PC-9 (cell line): ENCODE measurements at places on chromosomes 1 and 21.

GRCh38 chr1:213821175-213821942 is 166.4 kb upstream of the PROX1 start:
- no peak overlapping the region for H3K4me3 ChIP-seq
- no peaks in the 10 kb centered on the region for H3K4me1 ChIP-seq
- H3K27me3 ChIP-seq = no peaks in the 10 kb centered on the region
- H3K36me3 ChIP-seq = no peaks in the 10 kb centered on the region

DNA sequence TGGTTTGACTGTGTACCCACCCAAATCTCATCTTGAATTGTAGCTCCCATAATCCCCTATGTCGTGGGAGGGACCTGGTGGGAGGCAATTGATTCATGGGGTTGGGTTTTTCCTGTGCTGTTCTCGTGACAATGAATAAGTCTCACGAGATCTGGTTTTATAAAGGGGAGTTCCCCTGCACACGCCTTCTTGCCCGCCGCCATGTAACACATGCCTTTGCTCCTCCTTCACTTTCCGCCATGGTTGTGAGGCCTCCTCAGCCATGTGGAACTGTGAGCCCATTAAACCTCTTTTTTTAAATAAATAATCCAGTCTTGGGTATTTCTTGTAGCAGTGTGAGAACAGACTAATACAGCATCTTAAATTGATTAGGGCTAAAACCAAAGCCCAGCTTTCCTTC is 22.6 kb upstream of the RERE start:
- no peak overlapping the region for H3K4me3 ChIP-seq
- H3K4me1 ChIP-seq = no peaks in the 10 kb centered on the region
- H3K36me3 ChIP-seq = no peaks in the 10 kb centered on the region
- no peak for DNase-seq

- no peaks in the 10 kb centered on the region for H3K4me1 ChIP-seq
- H3K27ac ChIP-seq = no peak overlapping the region
- H3K4me3 ChIP-seq = no peak overlapping the region
- DNase-seq = no peak
- H3K36me3 ChIP-seq = no peaks in the 10 kb centered on the region
- peaks cover 80% of the 10 kb centered on the region for H3K27me3 ChIP-seq
Observed at GRCh38 chr1:5721634-5722215, 270.5 kb downstream of the NPHP4 start.

GRCh38 chr1:79976287-79976686 is 969.8 kb upstream of the ADGRL4 start:
- no peak overlapping the region for H3K4me3 ChIP-seq
- no peaks in the 10 kb centered on the region for H3K36me3 ChIP-seq
- H3K4me1 ChIP-seq = no peaks in the 10 kb centered on the region
- no peak overlapping the region for H3K27ac ChIP-seq
- H3K27me3 ChIP-seq = no peaks in the 10 kb centered on the region

- no peak overlapping the region for H3K27ac ChIP-seq
- no peaks in the 10 kb centered on the region for H3K36me3 ChIP-seq
- no peak for DNase-seq
- H3K4me1 ChIP-seq = no peaks in the 10 kb centered on the region
Observed at GRCh38 chr1:160949881-160950280, 4.7 kb downstream of the ITLN2 start.

GRCh38 chr1:172699695-172700227 is 40.9 kb downstream of the FASLG start:
- H3K4me3 ChIP-seq = no peak overlapping the region
- no peaks in the 10 kb centered on the region for H3K4me1 ChIP-seq
- no peak overlapping the region for H3K27ac ChIP-seq
- DNase-seq = no peak
- H3K27me3 ChIP-seq = no peaks in the 10 kb centered on the region
- H3K36me3 ChIP-seq = no peaks in the 10 kb centered on the region

- DNase-seq = no peak
- H3K27me3 ChIP-seq = no peaks in the 10 kb centered on the region
- H3K4me1 ChIP-seq = no peaks in the 10 kb centered on the region
- no peaks in the 10 kb centered on the region for H3K36me3 ChIP-seq
- no peak overlapping the region for H3K4me3 ChIP-seq
Observed at GRCh38 chr1:172960019-172960418, 90.7 kb downstream of the TNFSF18 start.

DNA sequence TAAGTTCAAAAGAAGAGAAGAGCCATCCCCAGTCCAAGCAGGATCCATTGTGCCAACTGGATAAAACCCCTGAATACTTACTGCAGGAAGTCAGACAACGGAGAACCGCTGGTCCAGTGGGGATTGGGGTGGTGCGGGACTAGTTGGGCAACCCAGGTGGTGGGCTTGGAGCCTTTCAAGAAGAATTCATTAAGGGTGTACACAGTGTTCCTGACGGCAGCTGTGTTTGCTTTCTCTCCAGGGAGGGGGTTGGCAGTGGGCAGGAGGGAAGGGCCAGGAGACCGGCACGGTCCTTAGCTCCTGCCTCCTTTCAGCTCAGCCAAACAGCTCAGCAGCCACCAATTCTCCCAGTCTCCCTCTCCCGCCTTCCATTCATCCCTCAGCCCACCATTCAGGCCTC is 7.1 kb upstream of the CDK18 start:
- H3K27ac ChIP-seq = no peak overlapping the region
- no peaks in the 10 kb centered on the region for H3K36me3 ChIP-seq
- peaks cover 14% of the 10 kb centered on the region for H3K4me1 ChIP-seq
- DNase-seq = no peak

- H3K27me3 ChIP-seq = no peaks in the 10 kb centered on the region
- no peak overlapping the region for H3K4me3 ChIP-seq
- H3K36me3 ChIP-seq = no peaks in the 10 kb centered on the region
- H3K4me1 ChIP-seq = no peaks in the 10 kb centered on the region
- no peak for DNase-seq
Observed at GRCh38 chr21:46079352-46080170, 18.4 kb upstream of the COL6A2 start.

- no peak overlapping the region for H3K27ac ChIP-seq
- H3K4me1 ChIP-seq = no peaks in the 10 kb centered on the region
- peaks cover 6% of the 10 kb centered on the region for H3K27me3 ChIP-seq
- DNase-seq = no peak
- H3K36me3 ChIP-seq = no peaks in the 10 kb centered on the region
Observed at GRCh38 chr1:207882692-207883091, 28.2 kb downstream of the CD34 start.

DNA sequence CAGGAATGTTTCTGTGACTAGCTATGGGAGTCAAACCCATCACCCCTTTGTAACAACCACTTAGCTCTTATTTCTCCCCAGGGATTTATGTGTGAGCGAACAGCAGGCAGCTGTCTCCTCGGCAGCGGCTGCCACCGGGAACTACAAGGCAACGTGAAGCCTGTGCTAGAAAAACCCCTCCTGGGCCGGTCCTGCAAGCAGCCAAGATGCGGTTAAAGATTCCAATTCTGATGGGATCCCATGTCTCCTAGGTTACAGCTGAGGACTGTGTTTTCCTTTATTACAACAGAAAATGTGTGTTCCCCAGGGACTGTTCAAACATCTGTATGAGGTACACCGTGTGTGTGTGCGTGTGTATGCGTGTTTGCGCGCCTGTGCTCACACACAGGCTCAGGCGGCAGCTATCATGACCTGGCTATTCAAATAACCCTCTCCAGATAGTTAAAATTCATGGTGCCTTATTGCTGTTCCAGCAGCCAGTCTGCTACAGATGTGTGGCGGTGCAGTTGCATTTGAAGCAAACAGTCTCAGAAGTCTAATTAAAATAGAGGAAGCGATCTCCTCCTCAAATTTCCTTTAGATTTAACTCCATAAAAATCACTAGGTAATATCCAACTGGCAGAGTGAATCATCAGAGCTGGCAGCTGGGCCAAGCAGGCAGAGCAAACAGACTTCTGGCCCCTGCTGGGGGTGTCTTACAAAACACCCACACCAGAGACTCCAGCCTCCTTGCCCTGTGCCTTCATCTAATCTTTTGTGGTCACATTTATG is 68.0 kb downstream of the LMX1A start:
- no peaks in the 10 kb centered on the region for H3K27me3 ChIP-seq
- no peak for DNase-seq
- H3K36me3 ChIP-seq = no peaks in the 10 kb centered on the region
- H3K4me3 ChIP-seq = no peak overlapping the region

DNA sequence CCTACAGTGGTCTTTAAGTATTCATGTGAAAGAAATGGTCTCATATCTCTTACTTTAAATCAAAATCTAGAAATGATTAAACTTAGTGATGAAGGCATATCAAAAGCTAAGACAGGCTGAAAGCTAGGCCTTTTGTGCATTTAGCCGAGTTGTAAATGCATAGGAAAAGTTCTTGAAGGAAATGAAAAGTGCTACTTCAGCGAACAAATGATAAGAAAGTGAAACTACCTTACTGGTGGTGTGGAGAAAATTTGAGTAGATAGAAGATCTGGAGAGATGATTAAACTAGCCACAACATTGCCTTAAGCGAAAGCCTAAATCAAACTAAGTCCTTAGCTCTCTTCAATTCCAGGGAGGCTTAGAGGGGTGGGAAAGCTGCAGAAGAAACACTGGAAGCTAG is 147.6 kb downstream of the DSCAM start:
- H3K4me1 ChIP-seq = no peaks in the 10 kb centered on the region
- peaks cover 7% of the 10 kb centered on the region; the same call in 1 of the 2 replicates for H3K27me3 ChIP-seq
- no peak overlapping the region for H3K4me3 ChIP-seq
- no peak for DNase-seq
- H3K27ac ChIP-seq = no peak overlapping the region

DNA sequence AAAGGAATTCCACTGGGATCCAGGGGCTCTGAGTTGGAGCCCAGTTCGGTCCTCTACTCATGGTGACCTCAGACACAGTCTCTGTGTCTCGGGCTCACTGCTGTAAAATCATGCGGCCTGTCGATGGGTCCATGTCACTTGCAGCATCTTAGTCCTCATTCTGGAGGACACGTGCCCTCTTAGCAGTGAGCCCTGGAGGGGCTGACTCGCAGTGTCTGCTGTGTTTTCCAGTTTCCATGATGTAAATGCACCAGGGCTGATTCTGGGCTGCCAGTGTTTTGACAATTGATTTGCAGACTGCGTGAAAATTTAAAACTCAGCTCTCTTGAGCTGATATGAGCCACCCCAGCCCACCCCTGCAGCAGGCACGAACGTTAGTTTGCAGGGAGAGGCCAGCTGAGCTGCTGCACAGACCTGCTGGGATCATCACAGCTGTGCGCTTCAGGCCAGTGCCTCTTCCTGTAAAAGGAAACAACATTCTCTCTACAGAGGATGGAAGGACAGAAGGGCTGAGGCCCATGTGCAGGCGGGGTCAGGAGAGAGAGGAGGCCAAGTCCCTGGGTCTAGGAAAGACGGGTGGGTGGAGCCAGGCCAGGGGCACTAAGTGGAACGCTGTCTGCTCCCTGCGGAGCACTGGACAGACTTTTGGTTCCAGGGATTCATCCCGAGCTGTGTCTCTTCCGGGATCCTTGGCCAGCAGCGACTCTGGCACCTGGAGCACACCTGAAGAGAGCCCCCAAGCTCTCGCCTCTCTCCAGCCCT is 42.6 kb downstream of the RSPH1 start:
- H3K4me1 ChIP-seq = no peaks in the 10 kb centered on the region
- H3K27me3 ChIP-seq = no peaks in the 10 kb centered on the region
- H3K36me3 ChIP-seq = no peaks in the 10 kb centered on the region
- no peak for DNase-seq
- no peak overlapping the region for H3K27ac ChIP-seq
- H3K4me3 ChIP-seq = no peak overlapping the region

- no peak overlapping the region for H3K4me3 ChIP-seq
- no peaks in the 10 kb centered on the region for H3K27me3 ChIP-seq
- H3K4me1 ChIP-seq = peaks cover 6% of the 10 kb centered on the region; the same call in 1 of the 2 replicates
Observed at GRCh38 chr1:109432336-109432735, 6.1 kb upstream of the PSMA5 start.

DNA sequence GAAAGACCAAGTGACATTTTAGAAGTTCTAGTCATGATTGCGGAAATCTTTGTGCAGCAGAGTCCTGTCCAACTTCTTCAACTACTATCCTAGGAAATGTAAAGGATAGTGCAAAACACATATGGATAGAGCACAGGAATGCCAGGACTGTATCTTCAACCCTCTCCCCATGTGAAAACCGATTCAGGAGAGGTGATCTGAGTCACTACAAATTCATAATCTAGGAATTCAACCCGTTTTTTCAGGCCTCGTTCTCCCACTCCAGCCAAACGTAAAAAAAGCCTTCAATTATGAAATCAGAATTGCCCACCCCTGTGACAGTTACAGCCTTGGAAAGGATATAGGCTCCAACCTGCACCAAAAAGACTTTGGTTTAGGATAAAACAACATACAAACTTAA is 52.9 kb upstream of the RGS1 start:
- no peak overlapping the region for H3K4me3 ChIP-seq
- no peak overlapping the region for H3K27ac ChIP-seq
- no peak for DNase-seq

DNA sequence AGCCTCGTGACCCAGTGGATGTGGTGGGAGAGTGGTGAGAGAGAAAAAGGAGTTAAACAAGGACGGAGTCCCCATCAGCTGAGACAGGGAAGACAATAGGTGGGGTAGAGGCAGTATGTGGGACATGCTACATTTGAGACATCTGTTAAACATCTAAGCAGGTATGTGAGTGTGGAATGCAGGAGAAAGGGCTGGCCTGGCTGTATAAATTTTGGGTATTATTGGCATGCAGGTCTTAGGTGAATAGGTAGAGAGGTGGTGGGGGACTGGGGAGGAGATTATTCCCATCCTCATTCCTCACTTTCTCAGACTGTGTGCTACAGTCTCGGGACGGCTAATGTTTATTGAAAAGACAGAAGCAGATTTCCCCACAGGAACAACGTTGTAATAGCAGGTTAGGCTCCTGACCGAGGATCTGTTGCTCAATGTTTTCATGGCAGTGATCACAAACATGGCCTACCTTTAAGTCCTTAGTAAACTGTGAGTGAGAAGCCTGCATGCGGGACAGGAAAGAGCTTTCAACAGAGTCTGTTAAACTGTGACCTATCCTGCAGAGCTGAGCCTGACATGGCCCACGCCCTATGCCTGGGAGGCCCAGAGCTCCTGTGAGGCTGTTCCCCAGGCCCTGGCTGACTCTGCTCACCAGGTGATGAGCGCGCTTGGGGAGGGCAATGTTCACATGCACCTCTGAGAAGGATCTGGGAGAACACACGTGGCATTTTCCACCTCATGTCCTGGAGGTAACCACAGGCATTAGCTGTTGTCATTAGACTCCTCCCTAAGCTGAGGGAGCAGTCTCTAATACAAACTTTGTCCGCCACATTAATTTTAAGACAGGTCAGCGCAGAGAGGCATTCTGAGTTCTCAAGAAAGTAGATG is 16.5 kb downstream of the VSIG8 start:
- peaks cover 9% of the 10 kb centered on the region for H3K4me1 ChIP-seq
- no peaks in the 10 kb centered on the region for H3K27me3 ChIP-seq
- no peaks in the 10 kb centered on the region for H3K36me3 ChIP-seq
- H3K27ac ChIP-seq = no peak overlapping the region
- H3K4me3 ChIP-seq = no peak overlapping the region
